Mesothelial cell of epicardium (in vitro differentiated cells): ENCODE measurements at places on chromosomes 13 and 19.

DNA sequence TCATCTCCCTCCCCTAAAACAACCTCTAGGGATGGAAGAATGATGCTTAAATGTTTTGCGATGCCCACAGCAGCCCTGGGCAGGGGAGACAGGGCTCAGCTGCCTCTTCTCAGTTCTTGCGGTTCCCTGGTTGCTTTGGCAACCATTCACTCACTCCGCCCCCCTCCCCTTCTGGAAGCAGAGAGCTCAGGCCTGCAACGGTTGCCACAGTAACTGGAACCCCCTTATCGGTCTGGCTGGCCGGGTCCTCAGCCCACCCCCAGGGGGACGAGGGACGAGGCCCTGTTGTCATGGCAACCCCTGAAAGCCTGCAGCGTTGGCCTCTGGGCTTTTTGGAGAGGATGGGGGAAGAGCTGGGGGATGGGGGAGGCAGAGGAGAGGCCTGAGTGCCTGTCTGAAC lies 19.5 kb downstream of the NOVA2 start:
- no peak for DNase-seq

DNA sequence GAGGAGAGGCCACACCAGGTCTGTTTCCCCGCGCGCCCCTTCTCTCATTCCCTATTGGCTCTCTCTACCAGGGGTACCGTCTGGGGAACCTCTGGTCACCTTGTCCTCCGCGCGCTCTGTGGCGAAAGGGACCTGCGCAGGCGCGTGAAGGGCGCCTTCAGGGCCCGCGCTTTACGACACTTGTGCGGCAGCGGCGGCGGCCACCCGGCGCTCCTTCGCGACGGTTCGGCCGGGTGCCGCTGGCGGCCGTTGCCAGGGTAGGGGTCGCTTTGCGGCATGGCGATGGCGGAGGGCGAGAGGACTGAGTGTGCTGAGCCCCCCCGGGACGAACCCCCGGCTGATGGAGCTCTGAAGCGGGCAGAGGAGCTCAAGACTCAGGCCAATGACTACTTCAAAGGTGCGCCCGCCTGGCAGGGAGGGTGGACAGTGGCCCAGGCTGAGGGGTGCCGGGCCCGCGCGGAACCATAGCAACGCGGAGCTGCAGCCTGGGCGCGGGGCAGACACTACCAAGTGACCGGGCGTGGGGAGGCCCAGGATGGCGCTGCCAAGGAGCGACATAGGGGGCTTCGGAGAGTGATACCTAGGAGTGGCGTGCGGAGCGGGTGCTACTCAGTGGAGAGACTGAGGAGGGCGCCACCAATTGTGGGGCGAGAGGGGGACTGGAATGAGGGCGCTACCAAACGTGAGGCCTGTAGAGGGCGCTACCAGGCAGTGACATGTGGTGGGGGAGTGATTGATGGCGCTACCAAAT lies at the start of gene PPP5C:
Gene PPP5C (plus strand): TSS at position 267 of the 751 bp plus-strand sequence. CDS start 10 bp downstream, at position 277.
- DNase-seq = peak; percentile 88

GRCh38 chr13:28624707-28625432 lies 34.1 kb upstream of the POMP start:
- no peak for DNase-seq

DNA sequence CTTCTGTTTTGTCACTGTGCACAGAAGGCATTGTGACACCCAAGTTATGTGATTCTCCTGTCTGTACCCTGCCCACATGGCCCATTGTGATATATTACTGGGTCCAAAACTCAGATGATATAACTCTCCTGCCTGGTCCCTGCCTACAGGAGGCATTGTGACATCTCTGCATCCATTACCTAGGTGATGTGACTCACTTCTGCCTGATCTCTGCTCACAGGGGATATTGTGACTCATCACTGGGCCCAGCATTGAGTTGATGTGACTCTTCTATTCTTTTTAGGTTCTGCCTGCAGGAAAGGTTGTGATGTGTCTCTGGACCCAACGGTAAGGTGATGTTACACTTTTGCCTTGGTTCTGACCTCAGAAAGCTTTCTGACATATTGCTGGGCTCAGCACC lies 67.9 kb upstream of the ZNF724 start:
- DNase-seq = no peak

GRCh38 chr13:110944121-110944967 lies 29.5 kb upstream of the ANKRD10 start:
- DNase-seq = no peak

DNA sequence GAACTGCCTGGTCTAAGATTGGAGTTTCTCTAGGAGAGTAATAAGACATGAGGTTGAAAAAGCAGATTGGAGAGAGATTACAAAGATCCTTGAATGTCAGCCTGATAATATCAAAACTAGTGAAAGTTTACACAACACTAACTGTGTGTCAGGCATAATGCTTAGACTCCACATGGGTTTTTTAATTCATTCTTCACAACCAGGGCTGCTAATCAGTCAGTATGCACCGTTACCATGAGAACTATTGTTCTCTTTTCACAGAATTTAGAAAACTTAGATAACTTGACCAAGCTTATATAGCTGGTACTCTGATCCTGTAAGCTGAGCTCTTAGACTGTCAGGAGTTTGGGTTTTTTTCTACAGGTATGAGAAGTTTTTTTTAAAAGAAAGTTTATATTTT lies 46.6 kb upstream of the TSC22D1 start:
- DNase-seq = no peak

DNA sequence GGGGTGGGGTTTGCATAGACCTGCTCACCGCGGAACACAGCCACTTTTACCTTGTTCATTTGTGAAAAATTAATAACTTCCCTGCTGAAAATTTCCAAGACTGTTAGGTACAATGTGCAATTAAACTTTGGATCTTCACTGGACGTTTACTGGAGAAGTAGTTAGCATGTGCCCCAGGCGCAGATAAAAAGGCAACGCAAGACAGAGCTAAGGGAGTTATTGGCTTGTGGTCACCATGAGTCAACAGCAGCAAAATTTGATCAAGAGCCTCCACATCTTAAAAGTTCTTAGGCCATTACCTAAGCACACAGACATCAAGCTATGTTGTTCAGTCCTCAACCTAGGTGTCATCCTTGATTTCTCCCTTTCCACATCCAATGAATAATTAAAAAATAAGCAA lies 257.0 kb downstream of the LHFPL6 start:
- no peak for DNase-seq

- DNase-seq = no peak
Measured at GRCh38 chr13:46595885-46596275, 42.9 kb downstream of the LRCH1 start.

- DNase-seq = no peak
Measured at GRCh38 chr13:50320271-50320862, 305.1 kb downstream of the KCNRG start.
